Muscle of arm (tissue), 14 donors: ENCODE measurements at places on chromosomes 7 and 10.

DNA sequence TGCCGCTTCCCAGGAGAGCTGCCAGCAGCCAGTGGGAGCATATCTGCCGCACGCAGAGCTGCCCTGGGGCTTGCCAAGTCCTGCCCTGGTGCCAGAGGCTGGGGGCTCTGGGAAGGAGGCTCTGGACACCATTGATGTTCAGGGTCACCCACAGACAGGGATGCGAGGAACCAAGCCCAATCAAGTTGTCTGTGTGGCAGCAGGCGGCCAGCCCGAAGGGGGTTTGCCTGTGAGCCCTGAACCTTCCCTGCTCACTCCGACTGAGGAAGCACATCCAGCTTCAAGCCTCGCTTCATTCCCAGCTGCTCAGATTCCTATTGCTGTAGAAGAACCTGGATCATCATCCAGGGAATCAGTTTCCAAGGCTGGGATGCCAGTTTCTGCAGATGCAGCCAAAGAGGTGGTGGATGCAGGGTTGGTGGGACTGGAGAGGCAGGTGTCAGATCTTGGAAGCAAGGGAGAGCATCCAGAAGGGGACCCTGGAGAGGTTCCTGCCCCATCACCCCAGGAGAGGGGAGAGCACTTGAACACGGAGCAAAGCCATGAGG is 94.6 kb downstream of the TACC2 start:
- no peak for DNase-seq

DNA sequence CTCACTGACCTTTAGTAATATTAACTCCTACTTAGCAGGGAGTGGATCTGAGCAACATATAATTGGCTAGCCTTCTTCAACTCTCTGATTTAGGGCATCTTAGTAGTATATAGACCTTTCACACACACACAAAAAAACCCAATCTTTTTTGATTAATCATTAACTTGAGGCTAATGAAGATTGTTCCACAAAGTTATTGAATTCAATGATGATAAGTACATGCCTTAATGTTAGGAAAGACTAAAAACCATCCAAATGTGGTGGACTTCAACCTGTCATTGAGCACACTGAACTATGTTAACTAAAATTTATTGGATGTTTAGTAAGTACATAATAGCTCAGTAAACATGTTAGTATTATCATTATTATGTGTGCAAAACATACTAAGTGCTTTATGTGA is 179.4 kb upstream of the SLC25A13 start:
- no peak for DNase-seq

DNA sequence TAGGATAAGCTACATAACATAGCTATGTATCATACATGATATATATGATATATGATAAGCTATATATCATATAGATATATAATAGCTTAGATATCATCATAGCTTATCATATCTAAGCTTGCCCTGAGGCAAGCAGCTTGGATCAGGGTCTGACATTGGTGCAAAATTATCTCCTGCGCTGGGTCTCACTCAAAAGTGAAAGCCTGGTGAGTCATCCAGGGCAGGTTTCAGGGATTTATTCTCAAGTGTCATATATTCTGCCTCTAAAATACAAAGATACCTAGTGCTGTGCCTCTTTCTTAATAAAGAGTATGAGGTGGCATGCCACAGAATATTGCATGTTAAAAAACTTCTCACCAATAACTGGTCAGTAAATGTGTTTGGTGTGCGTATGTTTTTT is 105.9 kb downstream of the CDC14C start:
- no peak for DNase-seq

GRCh38 chr10:16231734-16232435 is 204.9 kb upstream of the PTER start:
- DNase-seq: no peak

GRCh38 chr7:111803015-111803758 is 240.9 kb upstream of the IMMP2L start:
- DNase-seq: no peak

DNA sequence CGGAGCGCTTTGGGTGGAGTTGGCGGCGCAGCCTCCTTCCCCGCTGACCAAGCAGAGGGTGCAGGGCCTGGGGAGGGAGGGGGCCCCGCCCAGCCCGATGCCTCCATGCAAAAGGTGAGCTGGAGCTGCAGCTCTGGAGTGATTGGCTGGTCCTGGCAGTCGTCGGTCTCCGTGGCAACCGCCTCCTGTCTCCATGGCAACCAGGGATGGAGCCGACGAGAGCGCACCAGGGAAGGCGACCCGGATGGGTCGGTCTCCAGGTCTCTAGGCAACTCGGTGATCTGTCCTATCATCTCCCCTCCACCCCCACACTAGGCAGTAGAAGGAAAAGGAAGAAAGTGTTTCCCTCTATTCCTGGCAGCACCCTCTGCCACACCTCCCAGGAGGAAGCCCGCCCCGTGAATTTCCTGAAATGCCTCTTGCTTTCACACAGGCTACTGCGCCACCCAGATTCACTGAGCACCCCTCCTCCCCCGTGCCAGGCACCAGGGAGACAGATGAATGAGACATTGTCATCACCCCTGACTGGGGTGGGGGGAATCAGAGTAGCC is 647 bp upstream of the NACAD start:
- DNase-seq: peak; percentile 31
